Spinal cord (tissue), 10 donors: ENCODE measurements at places on chromosomes 13 and 19. TPM values are rescaled to one million over a fixed set of nuclear protein-coding genes. Genes with fewer than 3 reads are reported as not detected.

DNA sequence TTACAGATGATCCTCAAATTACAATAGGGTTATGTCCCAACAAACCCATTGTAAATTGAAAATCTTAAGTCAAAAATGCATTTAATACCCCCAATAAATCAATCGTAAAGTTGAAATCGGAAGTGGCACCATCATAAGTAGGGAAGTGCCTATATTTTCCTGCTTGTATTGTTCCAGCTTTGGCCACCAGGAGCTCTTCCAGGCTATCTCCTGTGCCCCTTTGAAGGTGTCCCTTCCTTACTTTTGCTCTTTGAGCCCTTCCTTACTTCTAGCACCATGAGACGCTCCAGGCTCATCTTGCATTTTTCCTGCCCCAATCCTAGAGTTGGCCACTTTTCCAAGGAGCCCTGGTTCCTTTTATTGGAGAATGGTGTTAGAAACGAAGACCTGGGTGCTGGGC is 163.0 kb upstream of the TSC22D1 start:
- DNase-seq: no peak

SMIM44 gene
- polyA plus RNA-seq: not detected

DNA sequence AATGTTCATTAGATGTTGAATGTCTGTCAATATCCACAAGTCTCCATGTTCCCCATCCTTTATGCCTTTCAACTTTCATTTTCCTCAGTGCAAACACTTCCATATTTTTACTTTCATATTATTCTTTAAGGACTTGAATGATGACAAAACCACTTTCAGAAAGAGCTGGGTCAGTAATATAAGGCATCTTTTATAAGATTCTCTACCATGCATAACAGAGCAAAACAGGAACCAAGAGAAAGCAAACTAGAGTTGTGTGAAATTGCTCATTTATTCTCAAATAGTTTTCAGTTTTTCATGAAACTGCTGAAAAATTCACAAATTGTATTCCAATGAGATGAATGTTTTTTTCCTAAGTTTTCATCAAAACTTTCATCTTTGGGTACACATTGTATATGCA is 1247.6 kb downstream of the PCDH17 start:
- no peak for DNase-seq

DNA sequence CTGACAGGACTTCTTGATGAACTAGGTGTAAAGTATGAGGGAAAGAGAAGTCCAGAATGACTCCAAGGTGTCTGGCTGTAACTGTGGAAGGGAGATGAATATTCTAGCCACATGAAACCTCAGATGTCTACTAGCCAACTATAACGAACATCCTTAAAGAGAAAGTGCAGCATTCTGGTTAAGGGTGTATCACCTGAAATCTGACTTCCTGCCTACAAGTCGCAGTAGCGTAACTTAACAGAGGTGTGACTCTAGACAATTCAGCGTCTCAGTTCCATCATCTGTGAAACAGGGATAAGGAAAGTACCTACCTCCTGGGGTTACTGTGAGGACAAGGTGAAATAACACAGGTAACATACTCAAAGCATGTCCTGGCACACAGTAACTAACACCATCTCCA is 145.7 kb upstream of the FBXL3 start:
- no peak for DNase-seq

PSG1 gene
- 0.33 TPM for polyA plus RNA-seq

GRCh38 chr19:1243768-1244692 is 2.5 kb downstream of the ATP5F1D start:
- peak; percentile 92 for DNase-seq

TMEM255B gene
- polyA plus RNA-seq: 5.1 TPM

DNA sequence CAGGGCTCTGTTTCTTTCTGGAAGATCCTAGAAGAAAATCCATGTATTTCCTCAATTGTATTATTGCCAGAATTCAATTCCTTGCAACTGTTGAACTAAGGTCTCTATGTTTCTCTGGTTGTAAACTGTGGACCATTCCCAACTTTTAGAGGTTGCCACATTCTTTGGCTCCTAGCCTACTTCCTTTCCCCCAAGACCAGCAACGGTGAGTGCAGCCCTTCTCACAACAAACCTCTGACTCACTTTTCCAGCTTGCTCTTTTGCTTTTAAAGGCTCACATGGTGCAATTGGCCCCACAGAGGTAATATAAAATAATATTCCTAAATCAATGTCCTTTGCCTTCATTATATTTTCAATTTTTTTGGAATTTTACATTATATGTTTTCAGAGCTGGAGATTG is 371.3 kb downstream of the SLITRK5 start:
- no peak for DNase-seq

GRCh38 chr19:7349961-7350711 is 1.4 kb downstream of the ARHGEF18 start:
- no peak for DNase-seq

KLK12 gene
- not detected for polyA plus RNA-seq

DNA sequence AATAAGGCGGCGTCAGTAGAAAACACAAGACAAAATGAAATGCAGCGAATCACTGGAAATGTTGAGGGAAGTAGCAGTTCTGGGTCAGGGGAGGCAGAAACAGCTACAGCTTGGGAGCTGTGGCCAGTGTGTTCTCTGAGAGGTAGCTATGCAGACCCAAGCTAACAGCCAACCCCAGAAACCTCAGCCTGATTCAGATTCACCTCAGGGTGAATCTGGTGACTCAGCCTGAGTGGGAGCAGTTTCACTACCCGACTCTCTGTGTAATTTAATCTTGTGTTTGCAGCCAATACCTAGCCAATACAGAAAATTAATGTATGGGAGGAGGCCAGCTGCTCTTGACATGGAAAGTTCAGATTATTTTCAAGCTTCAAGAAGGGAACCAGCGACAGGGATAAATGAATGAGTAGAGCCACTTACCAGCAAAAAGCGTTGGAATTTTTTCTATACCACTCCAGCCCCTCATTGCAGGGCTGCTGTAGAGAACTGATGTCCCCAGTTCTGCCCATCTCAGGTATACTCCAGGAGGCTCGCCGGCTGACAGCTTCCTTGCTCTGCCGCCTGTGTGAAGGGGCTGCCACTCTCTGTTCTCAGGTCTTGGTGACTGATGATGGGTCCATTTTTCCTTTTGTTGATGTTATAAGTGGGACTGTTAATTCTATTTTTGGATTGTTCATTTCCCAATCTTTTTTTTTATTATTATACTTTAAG is 8.9 kb downstream of the IGFL3 start:
- no peak for DNase-seq
